ENCODE measurements at places on chromosomes 4 and X.

- no peak for DNase-seq
These were observed 21.8 kb upstream of the CCNI start for GRCh38 chr4:77097611-77098010.

DNA sequence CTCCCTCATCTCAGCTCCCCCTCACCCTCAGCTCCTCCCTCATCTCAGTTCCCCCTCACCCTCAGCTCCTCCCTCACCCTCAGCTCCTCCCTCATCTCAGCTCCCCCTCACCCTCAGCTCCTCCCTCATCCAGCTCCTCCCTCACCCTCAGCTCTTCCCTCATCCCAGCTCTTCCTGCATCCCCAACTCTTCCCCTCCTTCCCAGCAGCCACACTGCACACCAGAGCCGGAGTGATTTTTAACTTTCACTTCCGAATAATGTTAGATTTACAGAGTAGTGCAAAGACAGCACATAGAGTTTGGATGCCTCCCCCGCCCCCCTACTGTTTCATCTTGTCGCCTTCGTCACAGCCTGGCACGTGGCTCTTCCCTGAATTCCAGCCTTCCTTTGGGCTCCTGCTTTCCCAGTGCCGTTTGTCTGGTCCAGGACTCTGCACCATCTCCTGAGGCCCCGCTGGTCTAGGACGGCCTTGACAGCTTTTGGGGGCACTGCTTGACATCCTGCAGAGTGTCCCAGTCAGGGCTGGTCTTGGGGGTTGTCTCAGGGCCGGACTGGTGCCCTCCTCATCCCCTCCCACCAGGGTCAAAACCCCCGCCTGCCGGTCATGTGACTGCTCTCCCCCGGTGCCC lies 110.2 kb downstream of the FAM53A start:
- DNase-seq: no peak

DNA sequence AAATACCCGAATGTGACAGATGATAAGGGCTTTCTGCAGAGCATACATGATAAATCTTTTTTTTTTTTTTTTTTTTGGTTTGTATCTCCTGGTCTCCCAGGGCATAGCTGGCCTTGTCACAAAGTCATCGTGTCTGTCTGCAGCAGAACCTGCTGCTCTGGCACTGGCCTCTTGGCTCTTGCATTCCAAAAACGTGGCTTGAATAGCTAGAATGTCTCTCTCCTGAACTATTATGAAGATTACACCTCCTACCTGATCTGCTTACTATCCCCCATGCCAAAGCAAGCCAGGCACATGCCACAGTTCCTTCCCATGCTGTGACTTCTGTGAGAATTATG lies 50.4 kb upstream of the SCRG1 start:
- DNase-seq: no peak

DNA sequence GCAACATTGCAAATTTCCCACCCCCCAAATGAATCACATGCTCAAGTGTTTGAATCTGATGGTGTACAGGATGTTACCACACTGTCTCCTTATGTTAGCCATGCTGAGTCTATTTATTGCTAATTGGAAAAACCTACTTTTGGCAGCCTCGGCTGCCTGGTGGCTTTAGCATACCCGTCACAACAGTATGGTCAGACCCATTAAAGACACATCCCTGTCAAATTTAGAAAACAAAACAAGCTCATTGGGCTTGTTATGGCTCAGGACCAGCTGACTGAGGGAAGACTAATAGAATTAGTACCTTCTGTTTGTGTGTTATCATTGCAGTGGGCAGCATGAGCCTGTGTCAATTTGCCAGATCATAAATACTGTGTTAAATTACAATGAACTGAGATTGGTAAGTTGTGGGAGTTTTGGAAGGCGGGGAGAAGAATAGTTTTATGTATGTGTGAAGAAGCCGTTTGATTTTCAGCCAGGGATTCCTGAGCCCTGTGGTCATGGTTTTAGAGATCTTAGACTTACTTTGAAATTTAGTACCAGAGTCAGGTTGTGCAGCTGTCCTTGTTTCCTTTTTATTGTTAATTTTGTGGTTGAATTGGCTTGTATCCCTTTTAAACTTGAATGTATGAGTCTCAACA lies 66.8 kb downstream of the POLA1 start:
- peak; percentile 37 for DNase-seq

DNA sequence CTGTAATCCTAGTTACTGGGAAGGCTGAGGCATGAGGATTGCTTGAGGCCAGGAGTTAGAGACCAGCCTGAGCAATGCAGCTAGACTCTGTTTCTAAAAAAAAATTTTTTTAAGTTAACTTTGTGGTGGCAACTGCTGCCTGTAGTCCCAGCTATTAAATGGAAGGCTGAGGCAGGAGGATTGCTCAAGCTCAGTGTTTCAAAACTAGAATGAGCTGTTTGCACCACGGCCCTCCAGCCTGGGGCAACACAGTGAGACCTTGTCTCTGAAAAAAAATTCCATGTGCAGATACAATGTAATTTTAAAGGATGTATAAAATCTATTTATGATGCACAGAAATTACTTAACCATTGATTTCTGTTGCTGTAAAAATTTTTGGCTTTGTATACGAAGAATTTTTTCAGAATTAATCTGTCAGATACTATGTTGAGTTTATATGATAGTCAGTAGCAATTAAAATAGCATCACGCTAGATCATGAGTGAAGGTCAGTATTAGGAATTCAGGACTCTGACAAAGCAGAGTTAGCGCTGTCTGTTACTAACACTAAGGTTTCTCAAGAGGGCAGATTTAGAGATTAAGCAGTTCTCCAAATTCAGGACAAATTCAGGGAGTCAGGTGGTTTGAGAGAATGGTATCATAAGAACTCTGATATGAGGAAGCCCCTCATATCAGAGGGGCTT lies 8.3 kb upstream of the AGA start:
- DNase-seq: peak; percentile 7

- DNase-seq: no peak
These were observed 32.3 kb downstream of the USP53 start for GRCh38 chr4:119244832-119245231.

DNA sequence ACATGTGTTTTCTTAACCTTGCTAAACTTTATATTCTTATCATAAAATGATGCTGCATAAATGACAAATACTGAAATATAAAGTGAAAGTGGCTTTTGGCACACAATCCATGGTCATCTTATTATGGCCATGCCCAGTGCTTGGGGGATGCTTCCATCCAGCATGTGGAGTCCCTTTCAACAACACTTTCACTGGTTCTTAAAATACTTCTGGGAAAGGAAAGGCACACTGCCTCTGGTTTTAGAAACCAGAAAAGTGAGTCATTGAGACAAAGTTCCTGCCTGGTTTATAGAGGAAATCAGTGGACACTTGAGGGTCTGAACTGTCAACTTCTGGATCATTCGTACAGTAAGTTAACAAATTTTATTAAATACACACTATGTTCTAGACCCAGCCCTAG lies 248.0 kb upstream of the ADAMTS3 start:
- peak; percentile 36 for DNase-seq

DNA sequence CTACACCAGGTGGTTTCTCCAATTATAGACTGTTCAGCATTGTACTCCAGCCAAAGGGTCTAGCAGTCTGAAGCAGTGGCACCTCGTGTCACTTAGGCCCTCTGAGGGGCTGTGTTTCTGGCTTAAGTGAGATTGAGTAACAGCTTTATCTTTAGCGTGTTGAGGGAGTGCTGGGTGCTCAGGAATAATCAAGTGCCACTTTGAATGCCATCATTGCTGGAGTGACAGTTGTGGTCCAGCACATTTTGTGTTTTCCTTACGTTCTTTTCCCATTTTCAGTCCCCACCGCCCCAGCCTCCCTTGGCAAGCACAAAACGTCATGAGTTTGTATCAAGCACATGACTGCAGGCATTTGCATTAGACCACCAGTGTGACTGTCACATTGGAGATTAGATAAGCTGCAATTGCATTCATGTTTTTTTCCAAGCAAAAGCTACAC lies 58.7 kb downstream of the FNIP2 start:
- DNase-seq: no peak

DNA sequence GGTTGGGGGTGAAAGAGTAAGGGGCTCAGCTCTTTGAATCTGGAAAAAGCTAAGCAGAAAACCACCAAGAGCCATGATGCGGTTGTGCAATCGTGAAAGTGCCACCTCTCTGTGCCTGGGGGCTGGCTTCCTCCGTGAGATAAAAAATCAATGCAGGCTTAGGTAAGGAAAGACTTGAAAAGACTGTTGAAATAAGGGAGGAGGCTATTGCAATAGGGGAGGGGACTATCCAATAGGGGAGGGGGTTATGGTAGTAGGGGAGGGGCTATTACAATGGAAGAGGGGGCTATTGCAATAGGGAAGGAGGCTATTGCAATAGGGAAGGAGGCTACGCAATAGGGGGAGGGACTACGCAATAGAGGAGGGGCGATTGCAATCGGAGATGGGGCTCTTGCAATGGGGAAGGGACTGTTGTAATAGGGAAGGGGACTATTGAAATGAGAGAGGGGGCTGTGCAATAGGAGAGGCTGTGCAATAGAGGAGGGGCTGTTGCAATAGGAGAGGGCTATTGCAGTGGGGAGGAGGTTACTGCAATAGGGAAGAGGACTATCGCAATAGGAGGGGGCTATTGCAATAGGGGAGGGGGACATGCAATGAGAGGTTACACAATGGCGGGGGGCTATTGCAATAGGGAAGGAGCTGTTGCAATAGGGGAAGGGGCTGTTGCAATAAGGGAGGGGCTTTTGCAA lies 162.3 kb upstream of the PSAPL1 start:
- no peak for DNase-seq

DNA sequence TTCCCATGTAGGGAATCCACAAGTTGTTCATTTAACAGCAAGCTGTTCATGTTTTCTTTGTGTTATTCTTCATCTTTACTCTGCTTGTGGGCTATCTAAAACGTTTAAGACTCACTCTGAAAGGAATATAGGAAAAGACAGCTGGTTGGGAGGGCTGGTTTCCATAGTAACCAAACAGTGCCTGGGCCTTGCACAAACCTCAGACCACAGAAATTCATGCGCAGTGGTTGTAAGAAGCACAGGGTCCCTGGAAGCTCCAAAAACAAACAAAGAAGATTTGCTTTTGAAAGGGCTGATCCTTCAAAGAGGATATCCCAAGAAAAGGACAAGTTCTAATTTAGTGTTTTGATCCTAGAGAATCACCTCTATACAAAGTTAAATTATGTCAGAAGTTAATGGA lies 7.8 kb downstream of the SERTM2 start:
- peak; percentile 23 for DNase-seq

DNA sequence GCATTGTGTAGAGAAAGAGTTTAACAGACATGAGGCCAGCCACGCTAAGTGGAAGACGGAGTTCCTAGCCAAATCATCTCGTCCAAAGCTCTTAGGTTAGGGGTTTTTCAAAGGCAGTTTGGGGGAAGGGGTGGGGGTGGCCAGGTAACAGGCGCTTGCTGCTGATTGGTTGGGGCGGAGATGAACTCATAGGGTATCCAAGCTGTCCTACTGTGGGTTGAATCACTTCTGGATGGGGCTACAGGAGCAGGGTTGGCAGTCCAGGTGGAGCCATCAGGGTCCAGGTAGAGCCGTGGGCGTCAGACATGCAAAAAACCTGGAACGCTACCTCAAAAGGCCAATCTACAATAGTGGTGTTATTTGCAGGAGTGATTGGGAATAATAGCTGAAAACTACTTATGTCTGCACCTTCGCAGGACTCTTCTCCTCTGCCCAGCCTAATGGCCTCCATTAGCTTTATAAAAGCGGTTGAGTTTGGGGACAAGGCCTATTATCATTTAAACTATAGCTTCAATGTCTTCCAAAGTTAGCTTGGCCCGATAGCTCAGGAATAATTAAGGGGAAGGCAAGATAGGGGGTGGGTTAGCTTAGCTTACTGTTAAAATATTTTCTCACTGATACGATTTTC lies 579.6 kb downstream of the NLGN4X start:
- no peak for DNase-seq

DNA sequence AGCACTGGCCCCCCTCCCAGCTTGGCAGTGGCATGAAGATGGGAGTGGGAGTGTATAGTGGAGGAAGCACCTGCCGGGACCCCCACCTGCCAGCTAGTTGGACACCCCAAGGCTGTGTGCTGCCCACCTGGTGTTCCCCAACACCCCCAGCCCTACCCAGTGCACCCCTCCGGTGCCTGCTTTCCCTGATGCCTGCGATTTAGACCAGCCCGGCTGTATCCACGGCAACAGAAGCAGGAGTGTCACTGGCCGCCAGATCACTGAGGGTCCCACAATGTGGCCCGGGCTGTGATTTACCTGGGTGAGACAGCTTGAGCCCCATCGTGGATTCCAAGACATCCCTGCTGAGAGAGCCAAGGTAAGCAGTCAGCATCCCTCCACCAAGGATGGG lies 533 bp downstream of the GPR173 start:
- DNase-seq: no peak

- DNase-seq: no peak
These were observed 26.9 kb downstream of the SLC2A9 start for GRCh38 chr4:9994246-9994847.

DNA sequence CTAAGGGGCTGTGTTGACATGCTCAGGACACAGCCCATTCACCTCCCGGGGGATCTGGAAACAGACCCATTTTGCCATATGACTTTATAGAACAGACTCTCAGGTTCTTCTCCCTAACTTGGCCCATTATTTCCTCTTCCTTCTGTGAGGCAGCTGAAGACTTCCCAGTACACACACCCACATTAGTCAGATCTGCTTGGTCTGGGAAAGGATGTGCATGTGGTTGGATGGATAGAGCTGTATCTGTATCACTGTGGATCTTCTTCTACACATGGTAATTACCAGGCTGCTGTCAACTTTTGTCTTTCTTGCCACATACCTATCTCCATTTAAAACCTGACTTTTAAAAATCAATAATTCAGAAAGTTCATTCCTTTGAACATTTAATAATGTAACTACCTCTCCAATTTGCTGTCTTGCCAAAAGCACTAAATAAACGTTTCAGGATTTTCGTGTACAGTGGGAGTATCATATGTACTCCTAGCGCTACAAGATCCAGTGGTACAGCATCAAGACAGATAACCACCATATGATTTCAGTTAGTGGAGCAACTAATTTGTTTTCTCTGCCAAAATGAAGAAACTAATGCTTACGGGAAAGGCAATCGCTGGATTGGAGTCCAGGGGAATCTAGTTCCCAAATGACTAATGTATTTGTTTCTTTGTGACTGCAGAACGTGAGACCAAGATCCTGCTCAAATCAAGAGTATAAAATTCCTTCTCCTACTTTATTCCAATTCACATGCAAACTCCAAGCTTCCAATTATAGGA lies 134.1 kb upstream of the MAP3K15 start:
- peak; percentile 88 for DNase-seq

- no peak for DNase-seq
These were observed 511.2 kb downstream of the INPP4B start for GRCh38 chr4:142334931-142335330.

DNA sequence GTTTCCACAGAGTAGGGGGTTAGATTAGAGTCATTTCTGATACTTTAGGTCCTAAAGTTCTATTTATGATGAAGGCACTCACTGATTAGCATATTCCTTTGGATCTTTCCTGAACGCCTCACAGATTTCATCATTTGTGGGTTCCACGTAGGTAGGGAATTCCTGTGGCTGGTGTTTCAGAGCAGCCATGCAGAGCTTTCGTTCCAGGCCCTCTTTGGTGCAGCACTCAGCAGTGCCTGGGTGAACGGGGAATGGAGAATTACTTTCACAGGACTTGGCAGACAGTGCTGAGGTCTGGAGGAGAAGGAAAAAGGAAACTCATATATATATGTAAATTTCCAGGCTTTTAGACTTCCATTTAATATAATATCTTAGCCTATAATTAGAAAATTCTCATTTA lies 18.5 kb downstream of the GC start:
- peak; percentile 1 for DNase-seq
